ENCODE measurements at places on chromosomes 5 and 9.

GRCh38 chr9:134895567-134895907 is 14.9 kb downstream of the FCN2 start:
- DNase-seq, result no peak

DNA sequence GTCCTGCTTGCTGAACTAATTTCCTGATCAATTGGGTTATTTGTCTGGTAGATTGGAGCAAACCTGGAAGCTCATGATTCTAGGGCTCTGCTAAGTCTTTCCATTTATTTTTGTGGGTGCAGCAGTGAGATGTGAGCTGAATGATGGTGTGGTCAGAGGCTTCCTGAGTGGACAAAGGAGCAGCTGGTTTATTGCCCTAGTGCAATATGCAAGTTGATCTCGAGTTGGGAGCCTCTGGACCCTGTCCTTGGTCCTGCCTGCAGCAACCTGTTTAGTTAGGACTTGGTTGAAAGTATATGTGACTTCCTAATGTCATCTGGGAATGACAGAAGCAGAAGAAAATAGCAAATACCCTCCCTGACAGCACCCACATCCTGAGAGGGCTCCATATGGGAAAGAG is 4.2 kb upstream of the UNC5A start:
- no peak for DNase-seq

DNA sequence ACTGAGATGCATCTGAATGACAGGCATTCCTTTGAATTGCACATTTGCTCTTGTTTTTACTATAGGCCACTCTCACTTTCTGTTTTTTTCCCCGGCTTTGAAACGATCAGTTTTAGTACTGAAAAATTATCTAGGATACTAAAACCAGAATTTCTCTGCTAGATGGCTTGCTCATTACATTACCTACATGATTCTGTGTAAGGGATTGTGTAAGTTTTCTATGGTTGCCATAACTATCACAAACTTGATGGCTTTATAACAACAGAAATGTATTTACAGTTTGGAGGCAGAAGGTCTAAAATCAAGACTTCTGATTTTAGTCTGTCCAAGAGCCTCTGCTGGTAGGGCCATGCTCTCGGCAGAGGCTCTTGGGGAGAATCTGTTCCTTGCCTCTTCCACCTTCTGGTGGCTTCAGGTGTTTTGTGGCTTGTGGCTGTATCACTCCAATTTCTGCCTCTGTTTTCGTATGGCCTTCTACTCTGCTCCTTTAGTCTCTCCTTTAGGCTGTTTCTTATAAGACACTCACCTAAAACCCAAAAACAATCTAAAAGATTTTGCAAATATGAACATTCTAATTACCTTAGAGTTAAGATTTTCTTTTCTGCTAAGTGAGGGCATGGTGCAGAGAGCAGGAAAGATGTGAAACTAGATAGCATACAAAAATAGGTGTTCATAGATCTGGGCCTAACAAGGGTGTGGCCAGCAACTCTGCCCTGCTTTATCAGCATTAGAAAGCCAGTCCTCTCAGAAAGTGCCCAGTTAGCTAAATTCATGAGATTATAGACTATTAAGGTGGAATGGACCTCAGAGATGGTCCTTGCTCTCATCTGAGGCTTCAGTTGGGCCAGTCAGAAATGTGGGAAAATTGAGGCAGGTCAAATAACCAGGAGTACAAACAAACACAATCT is 93.3 kb upstream of the CDKN2B start:
- no peak for DNase-seq

GRCh38 chr5:45060724-45061123 is 252.0 kb downstream of the MRPS30 start:
- no peak for DNase-seq
